ENCODE measurements at places on chromosomes 5 and 9.

DNA sequence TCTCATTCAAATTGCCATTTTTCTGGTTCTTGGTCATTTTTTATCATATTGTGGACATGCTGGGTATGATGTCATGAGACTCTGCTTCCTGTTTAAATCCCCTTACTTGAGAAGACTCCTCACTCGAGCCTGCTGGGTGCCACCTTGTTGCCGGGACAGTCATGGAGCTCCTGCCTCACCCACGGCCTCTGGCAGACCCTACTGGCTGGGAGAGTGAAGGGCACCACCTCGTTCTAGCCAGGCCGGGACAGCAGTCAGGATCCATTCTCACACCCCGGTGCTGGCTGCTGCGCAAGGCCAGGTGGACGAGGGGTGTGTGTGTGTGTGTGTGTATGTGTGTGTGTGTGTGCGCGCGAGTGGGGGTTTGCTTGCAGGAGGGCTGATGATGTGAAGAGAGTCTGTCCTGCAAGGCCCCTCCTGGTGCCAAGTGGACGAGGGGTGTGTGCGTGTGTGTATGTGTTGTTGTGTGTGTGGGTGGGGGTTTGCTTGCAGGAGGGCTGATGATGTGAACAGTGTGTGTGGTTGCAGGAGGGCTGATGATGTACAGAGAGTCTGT is 4.4 kb downstream of the CEP72 start:
- no peak for DNase-seq

DNA sequence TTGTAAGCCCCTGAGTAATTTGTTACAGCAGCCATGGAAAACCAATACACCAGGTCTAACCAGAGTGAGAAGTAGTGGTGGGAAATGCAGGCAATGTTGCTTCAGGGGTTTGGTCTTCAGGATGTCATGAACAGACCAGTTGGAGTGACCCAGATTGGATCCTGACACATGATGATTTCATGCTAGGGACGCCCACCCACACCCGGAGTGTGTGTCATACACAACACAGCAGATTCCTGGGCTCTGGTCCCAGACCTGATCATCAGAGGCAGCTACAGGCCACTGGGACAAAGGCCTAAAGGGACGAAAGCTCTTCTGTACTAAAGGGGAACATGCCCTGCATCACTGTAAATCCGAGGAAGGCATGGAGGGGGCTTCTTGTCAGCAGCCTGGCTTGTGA is 194.2 kb downstream of the NSG2 start:
- no peak for DNase-seq

GRCh38 chr9:112061152-112061740 is 113.9 kb downstream of the SUSD1 start:
- no peak for DNase-seq

- no peak for DNase-seq
These were observed 67.5 kb upstream of the RAPGEF1 start for GRCh38 chr9:131807144-131807983.

DNA sequence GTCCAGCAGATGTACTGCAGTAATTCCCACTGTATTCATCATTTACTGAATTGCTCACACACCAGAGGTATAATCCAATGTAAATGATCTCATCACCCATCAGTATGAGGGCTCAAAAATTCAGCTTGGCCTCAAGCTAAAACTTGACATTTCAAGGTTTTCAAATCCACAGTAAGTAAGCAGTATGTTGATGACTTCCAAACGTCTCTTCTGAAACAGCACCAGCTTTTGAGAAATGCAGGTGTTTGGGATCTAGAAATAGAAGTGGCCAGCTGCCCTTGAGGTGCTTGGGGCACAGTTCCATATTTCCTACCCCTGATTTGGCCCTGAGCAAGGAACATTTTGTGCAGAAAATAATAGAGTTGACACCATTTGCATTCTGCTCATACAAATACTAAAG is 388.0 kb upstream of the TUSC1 start:
- no peak for DNase-seq

- no peak for DNase-seq
These were observed 511.5 kb upstream of the CYLC2 start for GRCh38 chr9:102483651-102484050.

DNA sequence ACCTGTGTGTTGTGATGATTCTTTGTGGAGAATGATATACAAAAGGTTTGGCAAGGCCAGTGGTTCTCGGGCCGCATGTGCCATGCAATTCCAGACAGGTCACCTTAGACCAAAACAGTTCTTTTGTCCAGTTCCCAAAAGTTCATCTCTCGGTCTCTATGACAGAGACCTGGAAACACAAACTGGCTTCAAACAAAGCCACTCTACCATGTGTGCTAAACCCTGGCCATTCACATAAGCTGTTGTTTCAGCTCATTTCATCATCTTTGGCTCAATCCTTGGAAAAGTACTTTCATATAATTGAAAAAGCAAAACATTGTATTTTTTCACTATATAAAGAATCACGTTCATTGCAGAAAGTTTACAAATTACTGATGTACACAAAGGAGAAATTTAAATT is 210.5 kb upstream of the SEMA6A start:
- DNase-seq, result no peak

DNA sequence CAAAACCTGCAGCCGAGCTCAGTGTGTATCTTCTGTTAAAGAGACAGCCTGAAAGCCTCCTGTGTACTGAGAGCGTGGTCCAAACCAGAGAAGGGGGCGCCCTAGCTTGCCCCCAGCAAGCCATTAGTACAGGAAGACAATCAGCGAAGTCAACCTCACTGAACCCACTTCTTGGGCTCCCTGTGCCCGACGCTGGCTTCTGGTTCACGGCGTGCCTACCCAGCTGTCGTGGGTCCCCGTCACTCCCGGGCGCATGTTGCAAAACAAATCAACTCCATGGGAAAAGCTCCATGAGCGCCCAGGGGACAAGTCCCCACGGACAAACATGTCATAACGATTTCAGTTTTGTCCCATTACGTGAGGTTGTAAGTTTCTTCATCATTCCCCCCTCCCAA is 326.9 kb downstream of the SH3GL2 start:
- DNase-seq, result no peak

DNA sequence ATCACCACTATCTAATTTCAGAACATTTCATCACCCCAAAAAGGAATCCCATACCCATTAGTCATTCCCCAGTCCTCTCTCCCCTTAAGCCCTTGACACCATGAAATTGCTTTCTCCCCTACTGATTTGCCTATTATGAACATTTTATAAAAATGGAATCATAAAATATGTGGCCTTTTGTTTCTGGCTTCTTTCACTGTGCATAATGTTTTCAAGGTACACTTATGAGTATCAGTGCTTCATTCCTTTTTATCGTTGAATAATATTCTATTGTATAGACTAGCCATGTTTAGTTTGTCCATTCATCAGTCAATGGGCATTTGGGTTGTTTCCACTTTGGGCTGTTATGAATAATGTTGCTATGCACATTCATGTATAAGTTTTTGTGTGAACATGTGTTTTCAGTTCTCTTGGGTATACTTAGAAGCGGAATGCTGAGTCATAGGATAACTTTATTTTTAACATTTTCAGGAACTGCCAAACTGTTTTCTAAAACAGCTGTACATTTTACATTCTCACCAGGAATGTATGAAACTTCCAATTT is 40.4 kb upstream of the FGF1 start:
- DNase-seq, result no peak

GRCh38 chr5:21847300-21847699 is 1005.8 kb downstream of the CDH12 start:
- no peak for DNase-seq

- peak; percentile 29 for DNase-seq
These were observed 57.9 kb upstream of the IER5L start for GRCh38 chr9:129235931-129236331.

- no peak for DNase-seq
These were observed 127.1 kb downstream of the DAB2IP start for GRCh38 chr9:121778252-121779225.

DNA sequence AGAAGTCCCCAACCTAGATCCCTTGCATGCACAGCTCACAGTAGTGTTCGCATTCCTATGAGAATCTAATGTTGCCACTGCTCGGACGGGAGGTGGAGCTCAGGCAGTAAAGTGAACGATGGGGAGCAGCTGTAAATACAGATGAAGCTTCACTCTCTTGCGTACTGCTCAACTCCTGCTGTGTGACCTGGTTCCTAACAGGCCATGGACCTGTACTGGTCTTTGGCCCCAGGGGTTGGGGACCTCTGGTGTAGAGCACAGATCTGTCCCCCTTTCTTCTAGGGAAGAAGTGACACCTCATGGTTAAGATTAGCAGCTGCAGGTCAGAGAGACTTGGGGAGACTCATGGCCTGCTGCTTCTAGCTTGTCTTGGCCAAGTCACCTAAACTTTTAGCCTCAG is 7.1 kb downstream of the ARHGEF28 start:
- no peak for DNase-seq

DNA sequence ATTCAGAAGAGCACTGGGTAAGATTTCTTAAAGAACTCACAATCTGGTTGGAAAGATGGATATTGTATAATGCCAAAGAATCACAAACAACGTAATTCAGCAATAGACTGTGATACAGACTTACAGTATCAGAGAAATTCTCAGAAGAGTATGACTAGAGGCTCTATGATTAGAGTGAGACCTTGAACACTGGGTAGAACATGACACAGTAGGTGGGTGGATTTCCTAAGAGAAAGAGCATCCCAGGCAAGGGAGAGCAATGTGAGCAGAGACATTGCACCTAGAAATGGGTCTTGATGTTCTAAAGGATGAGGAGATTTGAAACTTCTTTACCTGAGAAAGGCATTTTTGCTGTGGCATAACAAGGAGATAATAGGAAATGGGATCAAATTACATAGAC is 27.3 kb upstream of the CAST start:
- DNase-seq, result no peak
